Hematopoietic multipotent progenitor cell treated with erythropoietin and hydrocortisone succinate and interleukin-3 and kit ligand, for 4 days (in vitro differentiated cells): ENCODE measurements at places on chromosomes 1 and 21.
A peak's percentile ranks its signal among the peaks of the same experiment; 100 is the strongest.

- no peak for DNase-seq
Observed at GRCh38 chr21:42237577-42237976, 18.6 kb downstream of the ABCG1 start.

- DNase-seq, result no peak
Observed at GRCh38 chr1:119217309-119217828, 76.9 kb upstream of the WARS2 start.

GRCh38 chr1:186155594-186155993, 219.5 kb downstream of the TPR start:
- peak; percentile 78 for DNase-seq

DNA sequence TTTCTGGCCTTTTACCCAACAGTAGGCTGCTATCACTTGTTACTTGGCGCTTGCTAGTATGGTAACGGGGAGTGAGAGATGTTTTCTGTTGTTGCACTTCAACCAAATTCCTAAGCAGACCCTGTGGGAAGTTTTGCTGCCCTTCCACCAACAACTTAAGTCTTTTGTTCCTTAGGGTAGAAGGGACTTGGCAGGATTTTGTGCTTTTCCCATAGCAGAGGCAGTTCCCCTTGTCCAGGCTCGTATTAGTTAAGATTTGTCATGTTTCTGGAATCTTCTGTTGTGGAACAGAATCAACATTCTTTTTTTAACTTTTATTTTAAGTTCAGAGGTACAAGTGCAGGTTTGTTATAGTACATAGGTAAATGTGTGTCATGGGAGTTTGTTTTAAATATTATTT, 73.2 kb upstream of the SGIP1 start:
- no peak for DNase-seq

DNA sequence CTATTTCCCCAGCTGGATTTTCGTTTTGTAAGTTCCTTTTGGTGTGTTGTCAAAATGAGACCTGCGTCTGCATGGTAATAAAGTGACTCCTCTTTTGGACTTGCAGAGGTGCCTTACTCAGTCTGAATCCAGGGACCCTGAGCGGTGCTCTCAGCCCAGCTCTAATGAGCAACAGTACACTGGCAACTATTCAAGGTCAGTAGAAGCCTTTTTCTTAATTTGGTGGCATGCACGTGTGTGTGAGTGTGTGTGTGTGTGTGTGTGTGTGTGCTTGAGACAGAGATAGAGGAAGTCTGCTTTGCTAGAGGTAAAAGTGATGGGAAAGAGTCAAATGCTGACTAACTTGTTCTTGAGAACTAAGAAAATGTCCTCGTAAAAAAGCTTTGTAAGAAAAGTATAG, 105.4 kb downstream of the CD247 start:
- DNase-seq, result peak; percentile 31

DNA sequence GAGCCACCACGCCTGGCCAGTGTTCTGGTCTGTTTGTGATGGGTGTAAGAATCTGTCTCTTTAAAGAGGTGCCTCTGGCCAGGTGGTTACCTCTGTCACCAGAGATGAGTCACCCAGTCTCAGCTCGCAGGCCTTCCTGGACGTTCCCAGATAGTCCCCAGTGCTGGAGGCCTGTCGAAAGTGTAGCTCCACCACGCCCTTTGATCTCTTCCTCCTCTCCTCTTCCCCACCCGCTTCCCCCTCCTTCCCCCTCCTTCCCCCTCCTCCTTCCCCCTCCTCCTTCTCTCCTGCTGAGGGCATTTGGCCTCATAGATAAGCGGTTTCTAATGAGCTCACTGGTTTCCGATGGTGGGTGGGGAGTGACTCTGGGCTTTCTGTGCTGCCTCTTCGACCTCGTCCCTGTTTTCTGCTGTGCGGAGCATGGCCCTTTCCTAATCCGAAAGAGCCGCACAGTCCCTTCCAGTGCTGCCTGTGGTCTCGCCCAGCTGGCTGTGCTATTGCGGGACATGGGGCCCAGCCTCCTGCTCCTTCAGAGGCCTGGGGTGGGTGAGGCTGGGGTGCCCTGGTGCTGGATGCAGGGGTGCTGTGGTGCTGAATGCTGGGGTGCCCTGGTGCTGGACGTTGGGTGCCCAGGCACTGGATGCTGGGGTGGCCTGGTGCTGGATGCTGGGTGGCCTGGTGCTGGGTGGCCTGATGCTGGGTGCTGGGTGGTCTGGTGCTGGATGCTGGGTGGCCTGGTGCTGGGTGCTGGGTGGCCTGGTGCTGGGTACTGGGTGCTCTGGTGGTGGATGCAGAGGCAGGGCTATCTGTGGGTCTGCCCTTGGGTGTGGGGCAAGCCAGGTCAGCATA, 19.2 kb downstream of the AGPAT3 start:
- DNase-seq, result peak; percentile 97

DNA sequence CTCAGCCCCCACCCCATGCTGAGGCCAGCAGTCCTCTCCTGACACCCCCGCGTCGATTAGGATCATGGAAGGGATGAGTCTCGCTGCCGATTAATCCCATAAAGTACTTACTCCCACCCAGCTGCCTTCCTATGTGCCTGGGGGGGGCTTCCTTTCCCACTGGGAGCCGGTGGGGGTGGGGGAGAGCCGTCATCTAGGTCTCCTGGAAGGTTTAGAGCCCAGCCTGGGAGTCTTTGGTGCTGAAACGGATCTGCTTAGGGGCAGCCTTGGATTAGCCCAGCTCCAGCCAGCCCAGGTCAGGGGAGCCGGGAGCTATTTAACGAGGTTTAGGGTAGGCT, 9.8 kb downstream of the SAMD11 start:
- no peak for DNase-seq

- peak; percentile 74 for DNase-seq
Observed at GRCh38 chr1:54215523-54215922, 15.6 kb downstream of the MRPL37 start.

DNA sequence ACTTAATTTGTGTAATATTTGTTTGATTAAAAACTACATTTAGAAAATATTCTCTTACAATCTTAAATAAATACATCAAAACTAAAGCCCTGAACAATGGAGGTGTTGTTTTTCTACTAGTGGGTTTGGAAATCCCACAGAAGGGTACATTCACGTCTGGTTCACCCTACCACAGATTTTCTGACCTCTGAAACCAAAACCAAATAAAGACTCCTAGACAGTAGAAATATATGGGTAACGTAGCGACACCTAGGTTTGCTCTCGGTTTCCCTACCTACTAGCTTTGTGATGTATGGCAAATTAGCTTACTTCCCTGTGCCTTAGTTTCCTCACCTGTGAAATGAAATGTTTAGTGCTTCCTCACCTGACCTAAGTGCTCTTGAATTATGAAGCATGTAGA, 312.6 kb downstream of the DPYD start:
- no peak for DNase-seq

GRCh38 chr1:37999430-38000232, 5.7 kb downstream of the FHL3 start:
- peak; percentile 89 for DNase-seq

DNA sequence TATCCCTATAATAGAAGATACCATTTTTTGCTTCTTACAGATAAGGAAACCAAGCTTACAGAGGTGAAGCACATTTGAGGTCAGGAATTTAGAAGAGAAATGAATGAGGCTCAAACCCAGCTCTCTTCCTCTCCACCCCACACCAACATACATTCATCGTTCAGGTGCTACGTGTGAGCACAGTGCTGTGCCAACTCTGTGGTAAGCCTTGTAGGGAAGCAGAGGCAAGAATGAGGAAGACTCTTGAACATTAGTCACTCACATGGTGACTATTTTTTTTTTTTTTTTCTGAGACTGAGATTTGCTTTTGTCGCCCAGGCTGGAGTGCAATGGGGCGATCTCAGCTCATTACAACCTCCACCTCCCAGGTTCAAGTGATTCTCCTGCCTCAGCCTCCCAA, 314.0 kb downstream of the NTNG1 start:
- peak; percentile 7 for DNase-seq

DNA sequence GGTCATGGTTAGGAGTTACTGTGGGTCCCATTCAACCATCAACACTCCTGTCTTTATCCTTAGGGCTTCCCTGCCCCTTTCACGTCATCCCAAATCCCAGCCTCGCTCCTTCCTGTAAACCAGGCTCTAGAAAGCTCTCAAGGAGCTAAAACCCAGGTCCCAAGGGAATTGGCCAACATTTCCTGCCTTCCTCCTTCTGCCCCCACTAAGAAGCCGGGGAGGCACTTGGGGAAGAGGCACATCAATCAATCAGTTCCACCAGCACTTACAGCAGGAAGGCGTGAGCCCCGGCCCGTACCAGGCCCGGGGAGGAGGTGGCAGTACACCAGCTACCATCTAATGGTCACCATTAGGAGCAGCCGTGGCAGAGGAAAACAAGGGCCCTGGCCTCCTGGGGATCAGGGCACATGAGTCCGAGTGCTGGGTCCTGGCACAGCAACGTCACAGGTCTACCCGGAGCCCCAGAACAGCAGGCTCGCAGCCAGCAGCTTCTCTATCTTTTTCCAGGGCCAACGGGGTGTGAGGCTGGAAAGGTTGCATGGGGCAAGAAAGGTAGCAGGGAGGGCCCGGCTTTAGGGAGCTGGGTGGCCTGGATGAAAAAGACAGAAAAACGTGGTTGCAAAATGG, 108.6 kb downstream of the CASZ1 start:
- no peak for DNase-seq

GRCh38 chr1:212587888-212588510, 20.6 kb upstream of the ATF3 start:
- no peak for DNase-seq

DNA sequence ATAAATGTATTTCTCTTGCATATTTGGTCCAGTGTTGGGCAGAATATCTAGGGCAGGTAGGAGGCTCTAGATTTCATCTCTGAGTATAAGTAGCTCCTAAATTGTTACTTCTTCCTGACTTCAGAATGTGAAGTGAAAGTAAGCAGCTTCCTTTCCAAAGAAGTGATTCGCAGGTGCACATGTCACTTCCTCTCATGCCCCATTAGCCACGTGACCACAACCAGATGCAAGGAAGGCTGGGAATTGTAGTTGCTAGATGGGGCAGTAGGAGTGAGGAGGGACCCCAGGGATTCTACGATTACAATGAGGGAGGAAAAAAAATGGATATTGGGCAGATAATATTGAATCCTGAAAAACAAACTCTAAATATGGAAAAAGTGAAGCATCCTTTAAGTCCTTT, 113.2 kb upstream of the CYYR1 start:
- DNase-seq, result peak; percentile 60

- peak; percentile 5 for DNase-seq
Observed at GRCh38 chr1:52190500-52191252, 48.8 kb downstream of the ZFYVE9 start.

GRCh38 chr1:53254011-53254640, 15.8 kb upstream of the MAGOH start:
- no peak for DNase-seq
